ENCODE measurements at places on chromosomes 11 and 22.
A peak's percentile ranks its signal among the peaks of the same experiment; 100 is the strongest.

- no peak for DNase-seq
These were observed 13.1 kb upstream of the ARSA start for GRCh38 chr22:50640857-50641647.

GRCh38 chr11:58577555-58578135 is 1.2 kb upstream of the ZFP91 start:
- peak; percentile 52 for DNase-seq

GRCh38 chr11:17067417-17067816 is 10.1 kb downstream of the RPS13 start:
- DNase-seq, result no peak

DNA sequence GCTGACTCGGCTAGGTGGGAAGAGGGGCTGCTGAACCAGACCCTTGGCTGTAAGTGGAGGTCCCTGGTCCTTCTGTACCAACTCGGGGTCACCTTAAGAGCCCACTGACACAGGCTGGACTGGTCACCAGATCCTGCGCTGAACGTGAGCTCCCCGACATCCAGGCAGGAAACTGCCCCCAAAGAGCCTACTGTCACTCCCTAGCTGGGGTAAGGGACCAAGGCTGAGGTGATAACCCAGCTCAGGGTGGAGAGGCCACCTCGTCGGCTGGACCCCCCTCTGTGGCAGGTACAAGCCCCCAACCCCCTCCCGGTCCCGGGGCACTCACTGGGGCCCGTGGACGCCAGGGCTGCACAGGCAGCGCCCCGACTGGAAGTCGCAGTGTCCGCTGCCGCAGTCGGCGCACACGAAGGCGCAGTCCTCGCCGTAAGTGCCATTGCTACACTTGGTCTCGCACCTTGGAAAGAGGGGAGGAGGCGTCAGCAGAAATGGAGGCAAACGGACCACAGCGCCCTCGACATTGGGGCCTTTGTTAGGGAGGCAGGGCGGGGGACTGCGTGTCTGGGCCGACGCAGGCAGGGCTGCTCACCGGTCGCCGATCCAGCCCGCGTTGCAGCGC is 7.4 kb downstream of the SCARF2 start:
- no peak for DNase-seq

DNA sequence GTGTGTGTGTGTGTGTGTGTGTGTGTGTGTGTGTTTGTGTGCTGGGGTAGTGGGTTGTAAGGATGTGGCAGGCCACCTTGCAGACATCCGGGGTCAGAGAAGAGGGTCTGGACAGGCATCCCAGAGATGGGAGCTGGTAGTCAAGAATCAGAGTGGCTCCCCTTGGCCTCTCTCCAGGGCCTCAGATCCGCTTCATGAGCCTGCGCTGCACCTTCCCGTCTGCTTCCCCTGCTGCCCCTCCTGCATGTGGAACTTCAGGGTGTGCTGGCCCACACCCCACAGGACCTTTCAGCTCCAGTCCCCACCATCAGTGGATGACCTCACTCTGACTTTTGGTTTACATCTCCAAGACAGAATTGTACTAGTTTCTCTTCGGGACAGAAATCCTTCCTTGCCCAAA is 31.2 kb downstream of the TREH start:
- DNase-seq, result no peak

- DNase-seq, result no peak
These were observed 6.6 kb downstream of the OR51F1 start for GRCh38 chr11:4763096-4763495.

Data from stimulated activated CD8-positive, alpha-beta memory T cell treated with anti-CD3 and anti-CD28 coated beads, Interleukin-15, amount 100 ng/mL, for 24 hours (primary cell).